ENCODE measurements at places on chromosomes 2 and 18.

GRCh38 chr2:18980104-18980785, 378.2 kb downstream of the OSR1 start:
- no peak for DNase-seq

GRCh38 chr2:128264881-128265607, 53.6 kb downstream of the HS6ST1 start:
- DNase-seq, result no peak

GRCh38 chr18:36672437-36673344, 156.1 kb downstream of the TPGS2 start:
- DNase-seq, result no peak

- no peak for DNase-seq
Observed at GRCh38 chr18:75173125-75173432, 35.9 kb downstream of the PTGR3 start.

- DNase-seq, result no peak
Observed at GRCh38 chr2:160411167-160411566, 82.4 kb downstream of the RBMS1 start.

DNA sequence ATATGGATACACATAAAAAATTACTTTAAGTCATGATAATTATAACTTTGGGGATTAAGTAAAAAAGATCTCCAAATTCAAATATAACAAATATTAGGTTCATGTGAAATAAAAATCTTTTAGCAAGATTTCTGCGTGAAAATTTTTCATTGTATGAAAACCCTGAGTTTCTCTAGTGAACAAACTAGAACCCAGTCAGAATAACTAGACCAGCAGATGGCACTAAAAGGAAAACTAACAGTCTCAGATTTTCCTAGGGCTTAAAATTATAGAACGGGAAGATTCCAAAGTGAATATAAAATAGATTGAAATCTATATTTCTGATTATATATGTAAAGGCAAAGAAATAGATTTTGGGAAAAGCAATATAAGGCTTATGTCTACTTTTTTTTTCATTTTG, 43.3 kb downstream of the TMEM200C start:
- DNase-seq, result no peak

DNA sequence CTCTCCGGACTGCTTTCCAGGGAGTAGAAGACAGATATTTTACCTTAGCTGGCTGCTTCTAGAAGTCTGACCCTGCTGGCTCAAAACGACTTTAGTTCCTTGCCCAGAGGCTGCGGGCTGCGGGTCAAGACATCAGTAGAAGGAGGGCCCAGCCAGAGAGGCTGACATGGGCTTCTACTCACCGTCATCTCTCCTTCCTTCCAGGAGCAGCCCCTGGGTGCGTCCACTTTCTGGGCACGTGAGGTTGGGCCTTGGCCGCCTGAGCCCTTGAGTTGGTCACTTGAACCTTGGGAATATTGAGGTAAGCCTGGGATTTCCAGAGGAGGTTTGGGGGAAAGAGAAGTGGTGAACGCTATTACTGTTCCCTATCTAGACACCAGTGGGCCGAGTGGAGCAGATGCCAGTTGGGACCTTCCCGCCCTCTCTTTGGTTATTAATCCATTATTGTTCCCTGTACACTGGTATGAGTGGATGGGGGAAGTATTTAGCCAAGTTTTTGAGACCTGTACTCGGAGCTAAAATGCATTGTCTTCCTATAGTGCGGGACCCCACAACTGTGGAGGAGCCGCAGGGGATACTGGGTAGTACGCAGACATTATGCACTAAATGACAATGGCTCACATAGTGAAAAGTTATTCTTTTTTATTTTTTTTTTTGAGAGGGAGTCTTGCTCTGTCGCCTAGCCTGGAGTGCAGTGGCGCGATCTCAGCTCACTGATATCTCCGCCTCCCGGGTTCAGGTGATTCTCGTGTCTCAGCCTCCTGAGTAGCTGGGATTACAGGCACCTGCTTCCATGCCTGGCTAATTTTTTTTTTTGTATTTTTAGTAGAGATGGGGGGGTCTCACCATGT, 26.3 kb upstream of the CASP8 start:
- DNase-seq, result no peak

DNA sequence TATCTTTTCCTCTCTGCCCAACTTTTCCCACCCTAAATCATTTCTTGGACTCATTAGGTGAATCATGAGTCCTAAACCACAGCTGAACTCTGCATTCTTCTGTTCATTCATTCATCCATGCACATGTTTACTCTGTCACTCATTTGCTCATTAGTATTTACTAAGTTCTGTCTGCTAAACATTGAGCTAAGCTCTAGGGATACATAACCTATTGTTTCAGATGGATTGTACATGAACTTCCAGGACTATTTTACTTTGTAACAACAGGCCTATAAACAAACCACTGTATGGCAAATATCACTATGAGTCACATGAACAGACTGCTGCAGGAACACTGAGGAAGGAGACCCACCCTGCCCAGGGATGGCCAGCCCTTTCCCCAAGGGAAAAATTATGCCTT, 14.6 kb upstream of the DYNC2LI1 start:
- DNase-seq, result no peak

GRCh38 chr2:147715807-147716206, 129.0 kb upstream of the ACVR2A start:
- DNase-seq, result no peak

DNA sequence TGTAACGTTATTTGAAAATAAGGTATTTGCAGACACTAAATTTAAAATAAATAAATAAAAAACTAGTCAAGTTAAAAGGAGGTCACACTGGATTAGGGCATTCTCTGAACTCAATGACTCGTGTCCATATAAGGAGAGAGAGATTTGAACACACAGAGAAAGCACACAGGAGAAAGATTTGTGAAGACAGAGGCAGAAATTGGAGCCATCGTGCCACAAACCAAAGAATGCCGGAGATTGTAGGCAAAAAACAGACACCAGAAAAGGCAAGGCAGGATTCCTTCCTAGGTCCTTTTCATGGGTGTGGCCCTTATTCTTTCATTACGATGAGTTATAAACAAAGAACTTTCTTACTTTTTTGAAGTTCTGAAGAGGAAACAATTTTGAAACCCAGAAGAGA, 981.5 kb downstream of the DCDC2C start:
- no peak for DNase-seq

DNA sequence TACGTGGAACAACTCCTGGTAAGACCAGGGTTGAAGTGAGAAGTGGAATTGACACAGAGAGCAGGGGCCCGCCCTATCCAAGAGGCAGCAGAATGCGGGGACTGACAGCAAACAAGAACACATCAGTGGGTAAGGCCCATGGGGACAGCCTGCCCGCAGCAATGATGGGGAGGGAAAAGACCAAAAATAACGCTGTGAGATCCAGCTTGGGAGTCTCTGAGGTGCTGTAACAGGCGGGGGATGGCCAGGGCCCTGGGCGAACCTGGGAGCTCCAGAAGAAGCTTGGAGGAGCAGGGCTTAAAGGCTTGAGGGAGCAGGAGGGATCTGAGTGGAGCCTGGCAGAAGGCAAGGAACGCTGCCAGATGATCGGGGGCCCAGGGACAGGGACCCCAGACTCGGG, 173.4 kb downstream of the TMEM200C start:
- DNase-seq, result no peak

DNA sequence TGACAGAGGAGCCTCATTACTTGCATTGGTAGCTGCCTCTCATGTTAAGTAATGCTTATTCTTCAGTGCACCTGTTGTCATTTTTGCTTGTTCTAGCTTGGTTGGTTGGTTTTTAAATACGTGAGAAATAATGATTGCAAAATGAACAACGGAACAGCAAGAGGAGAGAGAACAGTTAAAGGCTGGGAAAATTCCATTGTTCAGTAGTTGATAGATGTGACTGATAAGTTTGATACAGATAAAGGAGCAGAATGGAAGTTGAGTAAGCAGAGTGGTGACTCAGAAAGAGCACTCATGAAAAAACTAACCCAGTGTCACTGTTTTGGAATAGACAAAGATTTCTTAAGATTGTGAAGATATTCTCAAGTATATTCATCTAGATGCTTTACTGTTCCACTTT, 50.5 kb downstream of the MTA3 start:
- DNase-seq, result no peak

- no peak for DNase-seq
Observed at GRCh38 chr2:219285373-219285735, 6.2 kb downstream of the DNAJB2 start.

DNA sequence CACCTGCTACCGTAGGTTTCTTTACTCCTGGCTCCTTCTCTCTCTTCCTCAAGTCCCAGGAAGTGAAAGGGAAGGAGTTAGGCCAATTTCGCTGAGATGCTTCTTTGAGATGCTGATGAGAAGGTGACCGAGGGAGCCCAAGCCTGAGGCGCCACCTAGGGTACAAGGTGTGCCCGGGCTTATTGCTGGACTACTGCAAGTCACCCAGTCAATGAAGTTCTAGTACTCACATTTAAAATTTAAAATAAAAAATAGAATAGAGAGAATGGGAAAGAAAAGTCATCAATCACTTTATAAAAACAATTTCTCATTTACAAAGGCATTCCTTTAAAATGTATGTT, 45.3 kb downstream of the ACAA2 start:
- DNase-seq, result no peak

- DNase-seq, result no peak
Observed at GRCh38 chr2:181459621-181460021, 2.4 kb downstream of the ITGA4 start.

DNA sequence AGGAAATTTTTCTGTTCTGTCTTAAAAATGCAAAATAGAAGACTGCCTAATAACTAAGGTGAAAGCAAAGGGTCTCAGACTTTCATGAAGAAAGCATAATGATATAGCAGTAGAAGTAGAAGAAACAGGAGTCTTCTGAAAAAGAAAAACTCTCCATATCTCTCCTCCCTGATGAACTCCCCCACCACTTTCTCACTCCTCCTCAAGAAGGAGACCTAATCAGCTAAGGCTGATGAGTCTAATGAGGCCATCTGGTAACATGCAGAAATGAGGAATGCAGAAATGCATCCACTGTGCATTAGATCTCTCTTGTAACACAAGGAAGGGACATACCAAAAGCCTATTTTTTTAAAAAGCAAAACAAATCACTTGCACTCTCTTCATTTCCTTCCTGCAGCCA, 273.7 kb upstream of the UBE2E3 start:
- DNase-seq, result no peak

DNA sequence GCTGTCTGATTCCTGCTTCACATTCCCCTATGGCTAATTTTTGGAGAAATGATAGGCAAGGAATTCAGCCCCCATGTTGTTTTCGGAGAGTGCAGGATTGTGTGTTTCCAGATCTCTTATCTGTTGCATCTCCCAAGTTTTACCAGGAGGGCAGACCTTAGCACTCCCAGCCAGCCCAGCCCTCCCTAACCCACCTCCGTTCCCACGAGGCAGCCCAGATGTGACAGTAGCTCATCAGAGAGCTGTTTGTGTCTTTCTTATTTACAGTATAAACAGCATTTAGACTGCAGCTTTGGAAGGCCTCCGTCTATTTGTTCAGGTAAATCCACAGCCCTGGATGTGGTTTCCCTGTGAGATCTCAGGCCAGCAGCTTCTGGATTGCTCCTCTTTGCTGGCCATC, 91.6 kb downstream of the THNSL2 start:
- DNase-seq, result no peak

- no peak for DNase-seq
Observed at GRCh38 chr18:44597797-44598196, 82.9 kb upstream of the SETBP1 start.

DNA sequence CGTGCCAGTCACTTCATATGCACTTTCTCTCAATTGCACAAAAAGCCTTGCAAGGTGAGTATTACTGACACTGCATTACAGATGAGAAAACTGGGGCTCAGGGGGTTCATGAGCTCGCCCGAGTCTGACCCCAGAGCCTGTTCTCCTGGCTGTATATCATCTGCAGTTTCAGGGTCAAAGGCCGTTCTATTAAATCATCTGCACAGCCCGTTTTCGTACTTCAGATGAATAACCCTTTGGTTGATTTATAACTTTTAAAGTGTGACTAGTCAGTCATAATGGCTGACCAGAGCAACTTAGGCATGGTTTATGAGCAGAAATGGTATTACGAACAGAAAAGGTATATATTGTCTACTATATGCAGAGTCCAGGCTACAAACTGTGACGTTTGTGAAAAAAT, 35.3 kb upstream of the NPAS2 start:
- DNase-seq, result no peak

DNA sequence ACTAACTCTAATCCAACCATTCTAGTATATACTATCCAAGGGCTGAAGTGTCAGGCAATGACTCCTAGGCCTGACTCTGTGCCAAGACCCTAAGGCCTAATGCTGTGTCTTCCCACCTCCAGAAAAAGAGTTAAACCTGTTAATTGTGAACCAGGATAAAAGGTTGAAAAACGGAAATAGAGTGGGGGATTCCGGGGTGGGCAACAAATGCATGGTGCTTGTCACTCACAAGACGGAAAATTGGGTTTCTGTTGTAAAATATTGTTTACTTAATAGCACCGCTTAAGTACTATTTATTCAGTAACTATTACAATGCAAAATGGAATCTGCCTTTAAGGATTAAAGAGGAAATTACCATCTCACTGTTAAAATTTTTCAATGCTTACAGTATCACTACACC, 3.2 kb downstream of the STK17B start:
- DNase-seq, result no peak

- DNase-seq, result no peak
Observed at GRCh38 chr18:44901283-44901682, 220.6 kb downstream of the SETBP1 start.

DNA sequence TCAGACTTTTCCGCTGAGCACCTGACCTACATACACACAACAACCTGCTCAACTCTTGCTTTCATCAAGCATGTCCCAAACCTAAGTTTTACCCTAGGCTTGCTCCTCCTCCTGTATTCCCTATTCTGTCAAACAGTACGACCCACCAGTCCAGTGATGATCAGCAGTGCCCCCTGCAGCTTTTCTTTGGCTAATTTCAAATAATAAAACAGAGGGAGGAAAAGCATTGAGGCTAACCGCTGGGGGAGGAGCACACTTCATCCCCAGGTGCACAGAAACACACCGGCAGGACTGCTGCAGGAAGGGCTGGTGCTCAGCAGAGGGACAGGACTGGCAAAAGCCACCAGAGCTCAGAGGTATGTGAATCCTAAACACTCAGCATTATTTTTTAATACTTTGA, 21.2 kb downstream of the E2F6 start:
- DNase-seq, result no peak

- DNase-seq, result no peak
Observed at GRCh38 chr2:149331023-149331400, 625 bp downstream of the LYPD6 start.

DNA sequence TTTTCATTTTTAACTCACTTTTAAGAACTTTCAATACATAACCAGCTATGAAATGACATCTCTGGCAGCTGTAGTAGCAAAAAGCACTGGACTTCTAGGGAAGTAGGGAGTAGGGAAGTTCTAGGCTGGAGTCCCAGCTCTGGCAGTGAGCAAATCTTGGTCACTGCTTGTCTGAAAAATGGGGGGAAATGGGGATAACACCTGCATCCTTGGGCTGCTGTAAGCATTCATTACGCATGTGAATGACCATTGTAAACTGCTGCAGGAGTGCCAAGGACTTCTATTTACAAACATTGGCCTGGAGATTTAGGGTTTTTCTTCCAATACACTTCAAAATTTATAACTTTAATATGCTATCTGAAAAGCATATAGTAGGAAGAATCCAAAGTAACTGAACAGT, 972 bp upstream of the MPP4 start:
- no peak for DNase-seq

- DNase-seq, result peak; percentile 71
Observed at GRCh38 chr18:48409591-48410094, 460 bp upstream of the ZBTB7C start.

Measured in SK-N-SH (cell line).